NCI-H69 (cell line): ENCODE measurements at places on chromosomes 7 and 10.

GRCh38 chr10:62081341-62082270, 180.1 kb downstream of the ARID5B start:
- DNase-seq, result peak; percentile 72

- no peak for DNase-seq
Observed at GRCh38 chr7:141268614-141269013, 194.8 kb downstream of the TMEM178B start.

DNA sequence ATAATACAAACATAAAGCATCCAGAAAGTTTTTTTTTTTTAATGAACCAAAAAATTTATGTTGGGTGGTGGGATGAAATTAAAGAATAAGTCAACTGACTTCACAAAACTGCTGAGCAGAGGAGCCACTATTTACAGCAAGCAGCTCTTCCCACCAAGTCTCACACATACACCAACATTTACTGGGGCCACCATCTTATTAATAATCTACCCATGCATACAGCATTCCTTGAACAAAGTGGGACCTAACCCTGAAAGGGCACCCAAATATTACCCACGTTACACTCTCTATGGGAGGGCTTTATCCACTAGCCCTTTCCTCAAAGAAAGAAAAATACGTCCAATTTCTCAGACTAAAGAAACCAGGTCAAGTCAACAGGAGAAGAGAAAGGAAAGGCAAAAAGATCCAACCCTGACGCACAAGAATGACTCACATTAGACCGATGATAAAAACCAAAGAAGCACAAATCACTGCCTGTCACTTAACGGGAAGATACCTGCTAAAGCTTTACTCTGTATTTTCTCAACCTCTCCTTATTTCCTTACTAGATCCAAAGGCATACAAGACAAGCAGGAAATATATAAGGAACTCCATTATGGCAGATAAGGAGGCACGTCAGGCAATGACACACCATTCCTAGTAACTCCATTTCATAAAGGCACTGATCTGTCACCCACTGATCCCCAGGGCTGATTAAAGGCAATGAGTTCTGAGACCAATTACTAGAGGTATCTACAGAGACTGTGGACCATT, 141.8 kb upstream of the ASAH2 start:
- no peak for DNase-seq

DNA sequence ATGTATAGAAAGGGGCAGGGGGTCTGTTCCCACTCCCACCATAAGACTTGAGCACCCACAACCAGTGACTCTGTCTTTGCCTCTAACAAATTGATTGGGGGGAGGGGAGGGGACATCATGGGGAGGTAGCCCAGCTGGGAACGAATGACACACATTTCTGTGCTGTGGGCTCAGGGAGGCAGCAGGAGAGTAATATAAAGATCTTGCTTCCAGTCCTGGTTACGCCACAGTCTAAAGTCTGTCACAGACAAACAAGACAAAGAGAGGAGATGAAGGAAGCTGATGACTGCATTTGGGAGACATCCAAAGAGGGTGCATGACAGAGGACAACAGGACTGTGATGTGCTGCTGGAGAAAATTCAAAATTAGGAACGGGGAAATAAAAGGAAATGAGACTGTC, 153.9 kb downstream of the ACTR3B start:
- no peak for DNase-seq

DNA sequence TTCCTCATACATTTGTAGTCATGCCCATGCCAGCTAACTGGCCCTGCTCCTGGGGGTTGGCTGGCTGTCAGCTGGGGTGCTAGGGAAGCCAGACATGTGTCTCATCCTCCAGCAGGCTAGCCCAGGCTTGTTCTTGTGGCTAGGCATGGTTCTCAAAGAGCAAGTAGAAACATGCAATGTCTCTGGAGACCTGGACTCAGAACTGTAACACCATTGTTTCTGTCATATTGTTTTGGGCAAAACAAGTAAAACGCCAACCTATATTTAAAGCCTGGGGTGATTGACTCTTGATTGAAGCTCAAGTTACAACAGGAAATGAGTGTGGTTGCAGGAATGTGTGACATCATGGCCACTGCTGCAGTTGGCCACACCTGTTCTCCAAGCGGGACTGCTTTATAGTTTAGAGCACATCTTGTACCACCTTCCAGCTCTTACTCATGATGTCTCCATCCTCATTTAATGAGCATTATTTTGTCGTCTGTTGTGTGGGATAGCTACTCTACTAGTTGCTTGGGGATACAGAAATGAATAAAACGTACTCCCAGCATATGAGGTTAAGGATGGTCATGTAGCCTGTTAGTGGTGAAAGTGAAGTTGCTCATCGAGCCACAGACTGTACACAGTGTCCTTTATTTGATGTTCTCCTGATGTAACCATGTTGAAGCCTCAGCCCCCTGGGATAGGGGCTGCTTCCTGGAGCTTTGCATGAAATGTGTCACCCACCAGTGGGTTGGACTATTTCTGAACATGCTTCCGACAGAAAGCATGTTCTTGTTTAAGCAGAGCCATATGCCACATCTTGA, 168.4 kb downstream of the SORCS3 start:
- peak; percentile 88 for DNase-seq

DNA sequence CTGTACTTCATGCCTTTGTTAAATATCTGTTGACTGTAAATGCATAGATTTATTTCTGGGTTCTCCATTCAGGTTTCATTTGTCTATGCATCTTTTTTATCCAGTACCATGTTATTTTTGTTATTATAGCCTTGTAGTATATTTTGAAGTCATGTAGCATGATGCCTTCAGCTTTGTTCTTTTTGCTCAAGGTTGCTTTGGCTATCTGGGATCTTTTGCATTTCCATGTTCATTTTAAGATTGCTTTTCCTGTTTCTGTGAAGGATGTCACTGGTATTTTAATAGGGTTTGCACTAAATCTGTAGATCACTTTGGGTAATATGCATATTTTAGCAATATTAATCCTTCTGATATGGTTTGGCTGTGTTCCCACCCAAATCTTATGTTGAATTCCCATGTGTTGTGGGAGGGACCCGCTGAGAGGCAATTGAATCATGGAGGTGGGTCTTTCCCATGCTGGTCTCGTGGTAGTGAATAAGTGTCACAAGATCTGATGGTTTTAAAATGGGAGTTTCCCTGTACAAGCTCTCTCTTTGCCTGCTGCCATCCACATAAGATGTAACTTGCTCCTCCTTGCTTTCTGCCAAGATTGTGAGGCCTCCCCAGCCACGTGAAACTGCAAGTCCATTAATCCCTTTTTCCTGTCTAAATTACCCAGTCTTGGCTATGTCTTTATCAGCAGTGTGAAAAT, 302.8 kb upstream of the SEMA3C start:
- DNase-seq, result no peak

GRCh38 chr7:108417926-108418325, 38.3 kb downstream of the NRCAM start:
- no peak for DNase-seq

DNA sequence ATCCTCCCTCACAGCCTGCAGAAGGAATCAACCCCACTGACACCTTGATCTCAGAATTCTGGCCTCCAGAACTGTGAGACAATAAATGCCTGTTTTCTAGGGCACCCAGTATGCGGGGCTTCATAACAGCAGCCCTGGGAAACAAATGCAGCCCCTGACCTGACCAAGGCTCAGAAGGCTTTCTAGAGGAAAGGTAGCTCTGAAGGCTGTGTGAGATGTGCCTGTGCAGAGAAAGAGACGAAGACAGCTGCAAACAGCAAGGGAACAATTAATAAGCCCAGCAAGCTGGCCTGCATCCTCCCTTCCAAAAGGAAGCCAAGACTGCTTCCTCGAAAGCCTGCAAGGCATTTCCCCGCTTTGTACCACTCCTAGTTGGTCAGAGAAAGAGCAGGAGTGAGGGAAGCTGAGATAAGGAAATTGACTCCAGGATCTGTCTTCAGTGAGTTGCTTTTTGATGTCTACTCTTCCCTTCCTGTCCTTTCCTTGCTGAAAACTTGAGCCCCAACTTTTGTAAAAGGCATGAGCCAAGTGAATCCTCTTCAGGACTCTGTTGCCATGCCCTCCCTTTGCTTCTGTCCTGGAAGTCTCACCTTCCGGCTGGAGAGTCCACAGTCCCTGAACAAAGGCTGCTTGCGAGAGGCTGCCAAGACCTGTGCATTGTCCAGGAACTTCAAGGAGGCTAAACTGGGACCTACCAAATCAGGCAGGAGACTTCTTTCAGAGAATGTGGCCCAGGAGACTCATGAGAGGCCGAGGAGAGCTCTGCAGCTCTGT, 71.2 kb upstream of the ARID5B start:
- DNase-seq, result no peak

DNA sequence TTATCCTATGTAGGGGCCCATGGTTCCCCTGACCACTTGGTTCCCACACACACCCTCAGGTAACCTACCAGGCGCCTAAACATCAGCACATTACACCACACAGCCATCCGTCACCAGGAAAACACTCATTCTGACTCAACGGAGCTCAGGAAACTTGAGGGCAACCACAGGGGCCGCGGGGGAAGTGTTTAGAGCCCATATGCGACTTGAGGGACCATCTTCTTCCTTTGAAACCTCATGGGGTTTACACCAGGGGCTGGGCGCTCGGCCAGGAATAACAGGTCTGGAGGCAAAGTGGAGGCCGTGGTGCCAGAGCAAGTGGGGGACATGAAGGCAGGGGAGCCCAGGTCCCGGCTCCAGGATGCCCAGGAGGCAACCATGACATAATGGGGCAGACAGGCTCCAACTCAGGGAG, 1.5 kb downstream of the STX1A start:
- peak; percentile 47 for DNase-seq

GRCh38 chr10:129963641-129964501, at the start of gene EBF3:
Gene EBF3, minus strand, starts transcription at chr10:129964274. Its CDS starts 506 bp downstream, at chr10:129963768.
- DNase-seq, result peak; percentile 89

- no peak for DNase-seq
Observed at GRCh38 chr10:122168598-122169394, 102.3 kb upstream of the BTBD16 start.

GRCh38 chr7:1537535-1538412, 7.3 kb downstream of the MAFK start:
- DNase-seq, result peak; percentile 22

GRCh38 chr10:101892782-101893391, 49.3 kb upstream of the KCNIP2 start:
- peak; percentile 4 for DNase-seq

DNA sequence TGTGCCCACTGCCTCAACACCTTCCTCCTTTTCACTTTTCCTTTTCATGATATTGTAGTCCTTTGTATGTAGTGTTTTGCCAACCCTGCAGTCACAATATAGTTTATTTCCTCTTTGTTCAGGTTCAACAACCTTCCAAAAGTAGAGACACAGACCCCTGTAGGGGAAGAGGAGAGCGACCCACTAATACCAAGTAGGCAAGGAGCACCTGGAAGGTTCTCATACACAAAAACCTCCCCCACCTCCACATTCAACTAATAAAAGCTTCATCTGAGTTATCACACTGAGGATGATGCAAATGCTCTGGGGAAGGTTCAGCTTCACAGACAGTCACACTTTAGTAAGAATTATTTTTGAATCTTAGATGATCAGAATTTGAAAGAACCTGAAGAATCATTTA, 41.6 kb downstream of the PIK3AP1 start:
- no peak for DNase-seq

DNA sequence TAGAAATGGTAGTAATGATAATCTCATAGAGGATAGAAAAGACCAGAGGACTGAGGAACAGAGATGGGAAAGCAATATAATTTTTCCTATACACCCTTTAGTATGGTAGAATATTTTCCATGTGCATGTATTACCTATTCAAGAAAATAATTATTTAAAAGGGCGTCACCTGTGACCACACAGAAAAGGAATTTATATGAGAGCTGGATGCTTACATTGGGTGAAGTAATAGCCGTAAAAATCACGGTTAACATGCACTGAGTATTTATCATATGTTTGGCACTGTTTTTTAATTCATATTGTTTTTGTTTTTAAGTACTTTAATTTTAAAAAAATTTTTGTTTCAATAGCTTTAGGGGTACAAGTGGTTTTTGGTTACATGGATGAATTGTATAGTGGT, 195.1 kb downstream of the IPMK start:
- DNase-seq, result no peak

GRCh38 chr7:152424348-152425108, 11.3 kb downstream of the KMT2C start:
- no peak for DNase-seq

DNA sequence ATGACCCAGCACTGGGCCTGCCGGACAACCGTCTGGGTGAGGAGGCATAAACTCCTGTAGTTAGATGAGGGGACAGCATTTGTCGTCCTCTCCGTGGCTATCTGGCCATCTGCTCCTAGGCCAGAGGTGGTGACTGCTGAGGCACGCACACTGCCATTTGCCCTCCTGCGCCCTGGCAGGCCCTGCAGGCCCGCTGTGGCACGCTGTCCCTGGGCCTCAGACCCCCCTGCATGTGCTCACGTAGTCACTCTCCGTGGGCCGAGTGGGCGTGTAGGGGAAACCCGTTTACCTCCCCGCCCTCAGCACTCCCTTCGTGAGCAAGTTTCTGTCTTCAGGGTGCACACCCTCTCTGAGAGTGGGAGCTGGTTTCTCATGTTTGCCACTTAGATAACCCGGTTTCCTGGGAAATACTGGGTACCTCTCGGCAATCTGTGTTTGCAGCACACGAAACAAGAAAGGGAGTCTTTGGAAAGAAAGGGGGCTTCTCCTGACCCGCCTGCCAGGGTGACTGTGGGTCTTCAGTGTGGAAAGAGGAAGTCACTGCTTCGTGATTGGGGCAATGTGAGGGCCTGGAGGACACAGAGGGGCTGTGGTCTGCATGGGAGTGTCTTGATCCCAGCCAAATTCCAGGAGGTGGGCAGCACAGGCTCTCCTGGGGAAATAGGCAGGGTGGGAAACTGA, 10.8 kb downstream of the ADAMTS14 start:
- no peak for DNase-seq

GRCh38 chr7:44973610-44974401, 5.0 kb downstream of the MYO1G start:
- peak; percentile 50 for DNase-seq
